ENCODE measurements at places on chromosomes 6 and 20. TPM values are rescaled to one million over a fixed set of nuclear protein-coding genes. Genes with fewer than 3 reads are reported as not detected.

The HCRTR2 gene
- total RNA-seq, result not detected

The SLC2A10 gene
- total RNA-seq, result 49.8 TPM

The RPS18 gene
- 1,990 TPM for total RNA-seq

The MLN gene
- total RNA-seq, result not detected

The NRSN1 gene
- 0.45 TPM for total RNA-seq

The PCK1 gene
- not detected for total RNA-seq

The MYMX gene
- total RNA-seq, result not detected

The TTK gene
- 4.3 TPM for total RNA-seq

The OR2J3 gene
- total RNA-seq, result not detected

DNA sequence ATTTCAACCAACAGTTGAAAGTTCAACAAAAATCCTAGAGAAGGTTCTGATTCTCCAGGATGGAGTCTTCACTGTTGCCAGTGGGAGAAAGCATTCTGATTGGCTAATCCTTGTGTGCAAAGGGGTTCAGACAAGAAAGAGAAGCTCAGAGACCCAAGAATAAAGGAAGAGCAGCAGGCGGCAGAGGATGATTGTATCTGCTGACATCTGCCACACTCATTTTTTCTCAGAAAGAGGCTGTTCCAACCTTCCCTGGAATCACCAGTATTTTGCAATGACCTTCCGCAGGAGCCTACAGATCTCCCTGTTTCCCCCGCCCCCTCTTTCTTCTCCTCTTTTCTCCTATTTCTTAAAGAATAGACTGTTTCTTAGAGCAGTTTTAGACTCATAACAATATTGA is 376.7 kb downstream of the CDH26 start:
- no peak for DNase-seq

GRCh38 chr6:17673543-17674254 is 33.0 kb downstream of the NUP153 start:
- no peak for DNase-seq

DNA sequence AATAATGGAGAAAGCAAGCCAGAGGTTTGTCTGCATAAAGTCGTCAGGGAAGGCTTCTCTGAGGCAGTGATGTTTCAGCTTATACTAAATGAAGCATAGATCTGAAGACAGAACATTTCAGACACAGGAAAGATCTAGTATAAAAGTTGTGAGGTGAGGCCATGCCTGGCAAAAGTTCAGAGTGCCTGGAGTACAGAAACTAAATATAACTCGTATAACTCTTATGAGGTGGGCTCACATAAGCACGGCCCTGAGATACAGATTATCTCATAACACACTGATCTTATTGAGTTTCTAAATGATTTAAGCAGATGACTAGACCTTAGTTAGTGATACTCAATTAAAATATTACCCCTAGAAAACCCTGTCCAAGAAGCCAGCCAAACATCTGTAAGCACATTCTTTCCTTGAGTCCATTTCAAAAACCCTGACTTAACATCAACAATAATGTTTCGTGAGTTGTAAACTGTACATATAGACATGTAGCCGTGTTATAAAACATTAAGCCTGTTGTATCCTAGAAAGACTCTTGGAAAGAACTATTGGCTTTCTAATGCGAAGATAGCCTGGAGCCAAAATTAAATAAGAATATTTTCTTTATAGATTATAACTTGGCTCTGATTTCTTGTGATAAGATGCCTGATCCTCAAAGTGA is 667.6 kb downstream of the TENT5A start:
- no peak for DNase-seq

GRCh38 chr20:57361517-57361916 is 10.5 kb downstream of the RAE1 start:
- no peak for DNase-seq

GRCh38 chr20:625360-625932 is 15.3 kb upstream of the TCF15 start:
- no peak for DNase-seq

DNA sequence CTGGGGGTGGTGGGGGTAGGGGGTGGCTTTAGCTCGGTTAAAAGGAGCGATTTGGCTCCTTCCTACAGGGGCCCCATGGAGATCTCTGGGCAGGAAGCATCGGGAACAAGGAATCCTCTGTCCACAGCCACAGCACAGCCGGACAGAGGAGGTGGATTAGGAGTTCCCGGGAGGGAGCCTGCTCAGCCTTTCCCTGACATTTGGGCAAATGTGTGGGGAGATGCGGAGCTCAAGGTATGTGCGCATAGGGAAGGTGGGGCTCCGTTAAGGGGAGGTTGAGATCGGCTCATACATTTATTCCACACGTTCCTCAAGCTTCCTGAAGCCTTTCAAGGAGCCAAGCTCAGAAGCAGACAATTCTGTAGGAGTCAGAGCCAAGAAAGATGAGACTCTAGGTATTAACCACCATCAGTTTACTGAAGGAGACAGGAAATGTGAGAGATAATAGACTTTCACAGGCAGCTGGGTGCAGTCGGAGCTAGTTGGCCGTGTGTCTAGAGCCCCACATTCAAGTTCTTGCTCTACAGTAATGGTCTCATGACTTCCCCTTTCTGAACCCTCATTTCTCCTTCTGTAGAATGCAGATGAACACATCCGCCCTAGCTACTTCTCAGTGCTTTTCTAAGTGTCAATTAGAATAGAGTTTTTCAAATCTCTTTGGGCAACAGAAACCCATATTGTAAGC is 40.8 kb upstream of the EPB41L1 start:
- DNase-seq, result no peak

DNA sequence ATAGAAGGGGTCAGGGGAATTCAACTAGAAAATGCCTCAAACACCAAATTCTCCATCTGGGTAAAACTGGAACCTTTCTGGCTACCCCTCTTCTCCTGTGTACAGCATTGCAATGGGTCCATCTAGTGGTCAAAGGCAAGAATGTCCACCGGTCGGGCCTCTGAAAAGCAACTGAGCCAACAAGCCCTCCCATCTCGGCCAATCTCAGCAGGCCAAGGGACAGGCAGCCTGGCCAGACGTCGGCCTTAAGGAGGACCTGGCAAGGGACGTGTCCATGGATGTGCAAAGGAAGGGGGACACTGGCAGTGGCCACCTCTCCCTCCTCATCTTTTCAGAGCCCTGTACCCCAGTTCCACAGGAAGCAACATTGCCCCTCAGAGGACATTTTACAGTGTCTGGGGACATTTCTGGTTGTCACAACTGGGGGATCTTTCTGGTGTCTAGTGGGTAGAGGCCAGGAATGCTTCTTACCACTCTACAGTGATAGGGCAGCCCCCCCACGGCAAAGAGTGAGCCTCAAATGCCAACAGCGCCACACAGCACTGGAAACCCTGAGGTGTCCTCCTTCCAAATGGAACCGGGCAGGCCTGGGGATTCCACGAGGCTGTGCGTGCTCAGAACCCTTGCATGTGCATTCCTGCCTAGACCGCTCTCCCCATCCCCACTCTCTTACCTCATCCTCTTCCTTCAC is 99.8 kb upstream of the FOXA2 start:
- DNase-seq, result peak; percentile 60

- no peak for DNase-seq
These were observed 39.7 kb upstream of the COL10A1 start for GRCh38 chr6:116165596-116165995.

GRCh38 chr20:50299325-50299629 is 108.6 kb downstream of the CEBPB start:
- no peak for DNase-seq

DNA sequence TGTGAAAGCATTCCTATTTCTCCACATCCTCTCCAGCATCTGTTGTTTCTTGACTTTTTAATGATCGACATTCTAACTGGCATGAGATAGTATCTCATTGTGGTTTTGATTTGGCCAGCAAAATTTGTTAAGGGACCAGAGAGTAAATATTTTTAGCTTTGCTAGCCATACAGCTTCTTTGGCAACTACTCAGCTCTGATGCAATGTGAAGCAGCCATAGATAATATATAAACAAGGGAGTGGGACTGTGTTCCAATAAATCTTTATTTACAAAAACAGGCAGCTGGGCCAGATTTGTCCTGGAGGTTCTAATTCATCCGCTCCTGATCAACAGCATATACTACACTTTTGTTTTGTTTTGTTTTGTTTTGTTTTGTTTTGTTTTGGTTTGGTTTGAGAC is 202.9 kb downstream of the ZNF217 start:
- no peak for DNase-seq

- no peak for DNase-seq
These were observed 4.5 kb downstream of the PI3 start for GRCh38 chr20:45179166-45179565.

GRCh38 chr6:137850816-137851602 is 16.1 kb upstream of the TNFAIP3 start:
- DNase-seq, result no peak

GRCh38 chr20:37160683-37161082 is 18.4 kb upstream of the RPN2 start:
- no peak for DNase-seq

DNA sequence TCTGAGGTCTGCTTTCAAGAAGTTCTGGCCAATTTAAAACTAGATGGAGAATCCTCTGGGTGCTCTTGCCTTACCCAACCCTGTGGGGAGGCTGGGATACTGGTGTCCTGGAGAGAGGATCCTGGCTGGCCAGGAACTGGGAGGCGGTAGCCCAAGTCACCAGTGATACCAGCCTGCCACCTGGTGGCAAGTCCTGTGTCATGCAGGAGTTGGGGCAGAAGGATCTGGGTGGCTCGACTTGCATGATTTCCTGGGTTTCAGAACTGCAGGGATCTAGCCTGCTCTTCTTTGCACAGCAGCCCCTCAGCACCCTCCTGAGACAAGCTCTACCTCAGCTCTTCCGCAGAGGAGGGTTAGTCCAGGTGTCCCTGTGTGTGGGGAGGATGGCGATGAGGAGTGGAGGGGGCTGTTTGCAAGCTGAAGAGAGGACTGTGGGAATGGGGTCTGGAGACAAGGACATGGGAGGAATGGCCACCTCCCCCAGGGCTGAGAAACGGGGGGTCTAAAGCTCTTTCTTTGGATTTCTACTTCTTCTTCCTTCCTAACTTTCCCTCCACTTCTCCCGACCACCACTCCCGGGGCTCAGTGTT is 4.2 kb downstream of the KCNK17 start:
- peak; percentile 72 for DNase-seq

DNA sequence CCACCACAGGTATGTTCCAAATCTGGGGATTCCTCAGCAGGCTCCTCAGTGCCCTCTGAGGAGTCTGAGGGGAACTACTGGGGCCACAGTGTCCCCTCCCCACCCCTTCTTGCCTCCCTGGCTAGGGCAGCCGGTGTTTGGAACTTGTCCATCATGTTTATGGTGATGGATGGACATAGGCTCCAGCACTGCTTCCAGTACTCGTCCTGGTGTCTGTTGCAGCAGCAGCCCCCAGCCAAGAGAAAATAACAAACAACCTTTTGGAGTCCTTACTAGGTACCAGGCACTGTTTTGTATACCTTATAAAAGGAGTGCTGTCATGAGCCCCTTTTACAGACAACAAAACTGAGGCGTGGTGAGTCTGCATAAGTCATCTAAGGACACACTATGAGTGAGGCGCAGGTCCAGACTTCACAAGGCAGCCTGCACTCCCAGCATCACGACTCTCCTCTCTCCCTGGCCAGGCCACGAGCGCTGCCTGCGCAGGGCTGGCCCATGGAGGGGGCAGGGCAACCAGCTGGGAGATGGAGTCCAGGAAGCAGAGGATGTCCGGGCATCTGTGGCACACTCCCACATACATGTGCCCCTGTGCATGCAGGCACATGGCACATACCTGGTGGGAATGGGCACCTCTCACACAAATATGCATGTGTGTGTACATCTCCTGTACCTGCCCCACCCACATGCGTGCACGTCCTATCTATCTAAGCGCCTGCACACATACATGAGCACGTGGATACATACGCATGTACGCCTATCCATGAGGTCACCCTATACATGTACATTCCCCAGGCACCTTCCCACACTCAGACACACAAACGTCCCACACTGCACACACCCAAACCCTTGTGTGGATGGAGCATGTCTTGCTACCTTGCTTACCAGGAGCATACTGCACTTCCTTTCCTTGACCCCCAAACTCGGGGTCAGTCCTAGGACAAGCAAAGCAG is 152.7 kb downstream of the VEGFA start:
- DNase-seq, result no peak

GRCh38 chr6:43989581-43990146 is 137.6 kb downstream of the MRPL14 start:
- no peak for DNase-seq

DNA sequence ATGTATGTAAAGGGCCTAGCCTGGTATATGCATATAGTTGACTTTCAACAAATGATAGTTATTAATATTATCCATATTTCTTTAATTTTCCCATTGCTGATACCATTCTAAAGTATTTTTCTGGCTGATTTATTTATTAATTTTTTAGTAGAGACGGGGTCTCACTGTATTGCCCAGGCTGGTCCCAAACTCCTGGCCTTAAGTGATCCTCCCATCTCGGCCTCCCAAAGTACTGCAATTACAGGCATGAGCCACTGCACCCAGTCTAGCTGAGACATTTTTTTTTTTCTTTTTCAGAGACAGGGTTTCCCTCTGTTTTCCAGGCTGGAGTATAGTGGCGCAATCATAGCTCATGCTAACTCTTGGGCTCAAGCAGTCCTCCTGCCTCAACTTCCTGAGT is 29.8 kb upstream of the MROH8 start:
- DNase-seq, result no peak

GRCh38 chr20:36647196-36648121 is 1.5 kb upstream of the SLA2 start:
- DNase-seq, result no peak

- no peak for DNase-seq
These were observed 59.4 kb downstream of the GCNT2 start for GRCh38 chr6:10580570-10580969.

- no peak for DNase-seq
These were observed 132.9 kb upstream of the PMEPA1 start for GRCh38 chr20:57842720-57843119.

DNA sequence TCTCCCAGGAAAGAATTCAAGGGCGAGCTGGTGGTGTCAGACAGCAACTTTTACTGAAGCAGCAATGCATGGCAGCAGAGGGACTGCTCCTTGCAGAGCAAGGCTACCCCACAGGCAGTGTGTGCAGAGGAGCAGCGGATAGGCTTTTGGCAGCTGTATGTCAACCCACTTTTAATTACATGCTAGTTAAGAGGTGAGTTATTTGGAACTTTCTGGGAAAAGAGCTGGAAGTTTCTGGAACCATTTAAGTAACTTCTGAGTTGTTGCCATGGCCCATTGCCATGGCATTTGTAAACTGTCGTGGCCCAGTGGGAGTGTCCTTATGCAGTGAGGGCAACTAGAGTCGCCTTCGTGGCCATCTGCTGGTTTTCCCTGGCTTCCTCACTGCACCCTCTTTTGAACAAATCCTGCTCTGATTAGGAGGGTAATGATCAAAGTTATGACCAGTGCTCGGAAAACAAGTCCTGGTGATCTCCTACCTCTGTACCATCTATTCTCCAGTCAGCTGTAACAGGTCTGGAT is 34.0 kb downstream of the BPIFB4 start:
- DNase-seq, result no peak
